ENCODE measurements at places on chromosomes 7 and 10.

DNA sequence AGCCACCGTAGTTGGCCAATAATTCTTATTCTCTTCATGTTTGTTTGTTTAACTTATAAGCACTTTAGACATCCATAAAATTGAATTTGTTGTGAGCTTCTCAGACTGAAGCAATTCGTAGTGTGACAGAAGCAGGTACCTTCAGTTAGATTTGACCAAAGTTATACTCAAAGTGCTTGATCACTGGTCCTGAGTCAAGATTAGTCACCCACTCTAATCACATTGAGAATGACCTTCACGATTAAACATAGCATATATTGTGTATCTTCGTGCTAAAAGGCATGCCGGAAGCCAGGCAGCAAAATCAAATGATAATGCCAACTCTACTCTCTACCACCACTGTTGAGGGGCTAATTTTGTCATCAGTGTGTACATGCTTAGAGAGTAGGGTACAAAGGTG lies 763.7 kb upstream of the MBL2 start:
- DNase-seq: no peak

GRCh38 chr10:52221923-52222322 lies 92.2 kb upstream of the DKK1 start:
- no peak for DNase-seq

GRCh38 chr10:88788924-88789323 lies 13.6 kb upstream of the LIPM start:
- no peak for DNase-seq

GRCh38 chr10:131075218-131075770 lies 236.2 kb downstream of the TCERG1L start:
- DNase-seq: peak; percentile 39

GRCh38 chr10:48505394-48506112 lies 99.3 kb downstream of the ARHGAP22 start:
- no peak for DNase-seq

GRCh38 chr10:49776851-49777250 lies 14.7 kb upstream of the OGDHL start:
- DNase-seq: no peak

DNA sequence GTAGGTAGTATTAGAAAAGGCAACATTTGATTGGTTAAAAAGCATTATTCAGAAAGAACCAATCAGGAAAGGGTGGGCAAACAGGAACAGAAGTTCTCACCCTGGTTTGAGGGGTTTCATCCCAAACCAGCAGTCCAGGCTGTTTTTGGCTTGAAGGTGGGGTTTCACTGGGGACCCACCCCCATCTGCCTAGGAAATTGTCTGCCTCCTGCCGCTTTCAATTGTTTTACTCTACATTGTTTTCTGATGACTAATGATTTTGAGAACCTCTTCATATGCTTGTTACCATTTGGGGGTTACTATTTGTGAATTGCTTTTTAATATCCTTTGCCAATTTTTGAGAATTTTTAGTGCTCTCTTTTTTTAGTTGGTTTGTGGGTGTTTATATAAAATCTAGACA lies 3.3 kb upstream of the PCBD1 start:
- DNase-seq: no peak

- DNase-seq: no peak
Observed at GRCh38 chr10:128166151-128166550, 39.9 kb upstream of the MKI67 start.

DNA sequence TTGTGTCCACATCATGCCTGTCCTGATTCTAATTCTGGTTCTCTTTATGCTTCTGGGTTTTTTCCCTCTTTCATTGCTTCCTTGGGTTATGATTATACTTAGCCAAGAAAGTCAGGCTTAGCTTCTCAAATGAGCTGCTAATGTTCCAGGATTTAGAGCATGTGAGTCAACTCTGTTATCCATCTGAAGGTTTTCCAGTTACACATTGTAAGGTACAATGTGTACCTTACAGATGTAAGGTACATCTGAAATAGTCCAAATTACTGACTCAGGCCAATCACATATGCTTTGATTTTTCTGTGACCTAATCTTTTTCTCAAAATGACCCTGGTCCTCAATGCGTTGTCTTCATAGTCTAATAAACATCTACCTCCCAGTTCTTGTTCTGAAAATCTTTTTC lies 13.3 kb upstream of the MIOS start:
- DNase-seq: no peak

DNA sequence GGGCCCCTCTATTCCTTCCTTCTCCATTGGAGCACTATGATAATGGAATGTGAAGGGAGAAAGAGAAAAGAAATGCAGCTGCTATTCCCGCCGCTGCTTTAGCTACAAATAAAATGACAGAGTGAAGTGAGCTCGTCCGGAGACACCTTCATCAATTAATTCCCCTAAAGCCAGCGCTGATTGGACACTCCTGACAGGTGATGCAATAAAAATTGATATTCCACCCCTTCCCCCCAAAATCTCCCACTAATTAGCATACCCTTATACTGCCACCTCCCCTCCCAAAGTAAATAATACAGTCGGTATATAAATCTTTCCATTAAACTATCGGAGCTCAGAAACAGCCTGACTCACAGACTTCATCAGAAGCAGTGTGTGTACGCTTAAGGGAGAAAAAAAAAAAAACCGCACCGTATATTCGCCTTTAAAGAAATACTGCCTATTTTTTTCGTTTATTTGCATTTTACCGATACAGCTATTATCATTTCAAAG lies 7.3 kb downstream of the SKIDA1 start:
- DNase-seq: no peak

DNA sequence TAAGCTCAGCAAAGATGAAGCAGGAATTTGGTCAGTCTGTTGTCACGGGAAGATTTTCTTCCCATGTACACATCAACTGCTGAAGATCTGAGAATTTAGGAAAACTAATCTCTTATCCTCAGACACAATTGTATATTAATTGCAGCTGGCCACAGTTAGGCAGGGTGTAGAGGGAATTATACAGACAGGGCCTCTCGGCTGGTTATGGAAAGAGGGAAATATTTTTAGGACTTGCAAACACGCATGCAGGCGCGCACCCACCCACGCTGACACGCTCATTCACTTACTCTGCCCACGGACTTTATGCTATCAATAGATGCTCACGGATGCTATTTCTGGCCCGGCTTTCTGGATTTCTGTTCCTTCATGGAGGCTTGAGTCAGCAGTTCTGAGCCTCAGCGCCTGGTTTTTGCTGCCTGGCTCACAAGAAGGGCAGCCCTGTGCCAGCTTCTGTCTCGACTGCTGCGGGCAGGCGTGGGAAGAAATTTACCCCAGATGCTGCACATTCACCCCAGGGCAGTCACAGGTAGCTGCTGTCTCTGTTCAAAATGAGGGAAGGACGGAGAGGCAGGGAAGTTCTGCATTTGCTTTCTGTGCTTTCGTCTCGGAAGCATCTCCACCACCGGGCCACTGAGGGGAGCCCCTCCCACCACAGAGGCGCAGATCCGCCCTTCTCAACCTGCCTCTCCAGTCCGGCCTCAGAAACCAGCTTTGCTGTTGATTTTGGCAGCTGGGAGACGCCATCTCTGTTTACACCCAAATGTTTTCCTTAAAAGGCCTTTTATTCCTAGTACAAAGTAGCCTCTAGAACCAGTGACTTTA lies 116.3 kb upstream of the BTBD16 start:
- DNase-seq: peak; percentile 68

DNA sequence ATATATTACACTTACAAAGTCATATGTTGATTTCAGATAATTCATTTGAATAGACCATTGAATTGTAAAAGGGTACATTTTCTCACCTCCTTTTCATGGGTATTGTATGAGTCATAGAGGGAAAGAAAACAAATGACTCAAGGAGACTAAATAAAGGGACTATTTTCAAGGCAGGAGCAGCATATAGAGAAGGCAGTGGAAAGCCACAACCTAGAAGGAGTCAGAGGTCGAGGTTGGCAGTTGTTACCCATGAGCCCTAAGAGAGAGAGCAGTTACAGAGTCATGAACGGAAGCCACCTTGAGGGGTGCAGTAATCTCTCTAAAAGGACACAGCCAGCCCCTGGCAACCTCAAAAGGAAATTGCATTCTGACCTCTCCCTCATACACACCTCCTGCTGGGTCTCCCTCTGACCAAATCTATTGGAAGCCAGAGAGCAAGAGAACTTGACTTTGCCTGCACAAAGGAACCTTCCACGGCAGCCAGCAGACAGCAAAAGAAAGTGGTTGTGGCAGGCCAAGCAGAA lies 137.9 kb downstream of the GRM8 start:
- no peak for DNase-seq

- no peak for DNase-seq
Observed at GRCh38 chr10:45374350-45375052, 485 bp downstream of the ALOX5 start.

DNA sequence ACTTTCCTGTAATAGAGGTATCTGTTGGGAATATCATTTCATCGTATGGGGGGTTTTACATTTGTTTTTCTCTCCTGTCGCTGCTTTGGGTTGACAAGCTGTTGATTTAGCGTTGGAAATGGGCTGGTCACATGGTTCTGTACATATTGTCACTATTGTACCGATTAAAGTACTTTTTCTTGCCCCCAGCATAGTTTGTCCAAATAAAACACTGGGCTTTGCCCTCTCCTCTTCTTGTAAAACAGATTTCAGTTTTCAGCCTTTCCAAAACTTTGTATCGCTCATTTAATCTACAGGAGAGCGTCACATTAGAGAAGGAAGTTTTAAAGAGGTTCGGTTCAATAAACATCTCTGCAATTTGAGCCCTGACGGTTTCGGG lies 4.0 kb downstream of the BMI1 start:
- DNase-seq: no peak

DNA sequence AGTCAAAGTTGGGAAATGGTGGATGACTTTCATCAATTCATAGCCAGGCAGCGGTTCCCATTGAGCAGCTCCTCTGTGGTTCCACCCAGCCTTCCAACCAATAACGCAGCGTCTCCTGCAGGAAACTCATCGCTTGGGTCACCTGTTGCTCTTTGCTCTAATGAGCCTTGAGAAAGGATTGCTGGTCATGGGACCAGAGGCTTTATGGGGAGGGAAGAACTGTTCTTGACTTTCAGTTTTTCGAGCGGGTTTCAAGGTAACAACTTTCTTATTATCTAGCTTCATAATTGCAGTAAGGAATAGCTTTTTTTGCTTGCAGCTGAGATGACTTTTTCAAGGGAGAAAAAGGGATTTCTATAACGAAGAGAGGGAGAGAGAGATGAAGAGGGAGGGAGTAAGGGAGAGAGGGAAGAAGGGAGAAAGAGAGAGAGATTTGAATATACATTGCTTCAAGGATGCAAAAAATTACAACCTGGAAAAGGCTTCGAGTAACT lies 405 bp upstream of the ENTPD1 start:
- DNase-seq: peak; percentile 9

GRCh38 chr7:141698247-141699015 lies 3.5 kb downstream of the DENND11 start:
- no peak for DNase-seq

GRCh38 chr10:30436191-30436611 lies 2.2 kb downstream of the MAP3K8 start:
- no peak for DNase-seq

DNA sequence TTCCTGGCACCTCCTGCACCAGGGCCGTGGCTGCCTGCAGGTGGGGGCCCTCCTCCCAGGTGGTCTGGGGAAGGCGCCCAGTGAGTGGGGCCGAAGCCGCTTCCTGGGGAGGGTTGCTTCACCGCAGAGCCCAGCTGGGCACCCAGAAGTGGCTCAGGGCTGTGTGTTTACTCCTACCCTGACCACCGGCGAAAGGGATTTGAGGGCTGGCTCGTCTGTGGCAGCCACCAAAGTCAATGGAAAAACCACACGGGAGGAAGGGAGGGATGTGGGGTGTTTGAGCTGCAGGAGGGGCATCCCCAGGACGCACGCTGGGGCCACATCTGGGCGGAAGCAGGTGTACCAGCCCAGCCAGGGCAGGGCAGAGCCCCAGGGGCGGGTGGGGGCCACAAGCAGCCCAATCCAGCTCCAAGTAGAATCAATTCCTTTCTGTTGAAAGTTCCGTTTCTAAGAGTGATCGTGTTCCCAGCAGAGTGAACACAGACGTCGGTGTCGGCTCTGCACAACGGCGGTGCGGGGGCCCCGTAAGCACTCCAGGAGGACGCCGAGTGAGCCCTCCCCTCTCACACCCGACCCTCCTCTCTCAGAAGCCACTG lies 69.9 kb downstream of the FOXL3 start:
- DNase-seq: no peak

DNA sequence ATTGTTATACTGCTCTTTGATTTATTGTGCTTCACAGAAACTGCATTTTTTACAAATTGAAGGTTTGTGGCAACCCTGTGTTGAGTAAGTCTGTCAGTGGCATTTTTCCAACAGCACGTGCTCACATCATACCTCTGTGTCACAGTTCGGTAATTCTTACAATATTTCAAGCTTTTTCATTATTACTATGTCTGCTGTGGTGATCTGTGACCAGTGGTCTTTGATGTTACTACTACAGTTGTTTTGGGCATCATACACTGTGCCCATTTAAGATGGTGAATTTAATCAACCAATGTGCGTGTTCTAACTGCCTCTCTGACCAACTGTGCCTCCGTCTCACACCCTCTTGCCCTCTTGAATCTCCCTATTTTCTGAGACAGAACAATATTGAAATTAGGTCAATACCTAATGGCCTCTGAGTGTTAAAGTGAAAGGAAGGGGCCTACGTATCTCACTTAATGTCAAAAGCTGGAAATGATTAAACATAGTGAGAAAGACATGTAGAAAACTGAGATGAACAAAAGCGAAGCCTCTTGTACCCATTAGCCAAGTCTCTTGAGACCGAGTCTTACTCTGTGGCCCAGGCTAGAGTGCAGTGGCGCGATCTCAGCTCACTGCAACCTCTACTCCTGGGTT lies 20.2 kb upstream of the ASL start:
- DNase-seq: no peak

GRCh38 chr10:24206334-24206733 lies 2.6 kb upstream of the KIAA1217 start:
- DNase-seq: no peak

DNA sequence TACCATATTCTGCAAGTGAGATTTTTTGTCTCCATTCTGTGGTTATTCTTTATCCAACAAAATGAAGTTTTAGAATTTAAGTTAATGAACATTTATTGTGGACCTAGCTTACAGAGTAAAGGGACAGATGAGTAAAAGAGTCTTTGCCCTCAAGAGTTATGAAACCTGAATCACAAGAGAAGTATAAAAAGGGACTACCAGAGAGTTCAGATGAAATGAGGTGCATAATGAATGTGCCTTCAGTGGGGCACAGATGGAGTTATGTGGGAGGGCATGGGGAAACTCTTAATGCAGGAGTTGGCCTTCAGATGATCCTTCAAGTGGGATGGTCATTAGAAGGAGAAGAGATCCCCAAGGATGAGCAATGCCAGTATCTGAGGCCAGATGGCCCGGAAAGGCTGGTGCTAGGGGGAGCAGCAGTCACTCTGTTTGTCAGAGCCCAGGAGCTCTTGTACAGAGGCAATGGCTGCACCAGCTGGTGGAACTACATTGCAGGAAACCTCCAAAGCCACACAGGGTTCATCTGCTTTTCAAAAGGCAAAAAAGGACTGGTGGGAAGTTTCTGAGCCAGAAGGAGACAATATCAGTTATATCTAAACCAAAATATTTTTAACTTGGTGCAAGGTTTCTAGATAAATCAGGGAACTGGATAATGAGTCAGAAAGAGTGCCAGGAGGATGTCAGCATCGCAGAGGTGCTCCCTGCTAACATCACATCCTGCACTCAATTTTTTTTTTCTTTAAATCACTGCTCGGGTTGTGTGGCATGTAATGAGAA lies 162.0 kb downstream of the KLF6 start:
- no peak for DNase-seq

Data from posterior cingulate gyrus (tissue), 11 donors.